ENCODE measurements at places on chromosomes 6 and 20. TPM values are rescaled to one million over a fixed set of nuclear protein-coding genes. Genes with fewer than 3 reads are reported as not detected.

DNA sequence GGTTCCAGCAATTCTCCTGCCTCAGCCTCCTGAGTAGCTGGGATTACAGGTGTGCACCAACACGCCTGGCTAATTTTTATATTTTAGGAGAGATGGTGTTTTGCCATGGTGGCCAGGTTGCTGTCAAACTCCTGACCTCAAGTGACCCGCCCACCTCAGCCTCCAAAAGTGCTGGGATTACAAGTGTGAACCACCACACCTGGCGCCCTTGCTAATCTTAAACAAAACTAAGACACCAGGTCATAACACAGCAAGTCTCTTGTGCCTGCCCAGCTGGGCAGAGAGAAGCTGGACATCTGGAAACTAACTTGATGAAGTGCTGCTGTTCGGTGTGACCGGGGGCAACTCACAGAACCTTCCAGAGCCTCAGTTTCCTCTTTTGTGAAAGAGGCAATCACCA, 68.0 kb downstream of the PPP1R3G start:
- H3K4me1 ChIP-seq: no peaks in the 10 kb centered on the region
- H3K27ac ChIP-seq: no peak overlapping the region
- no peak overlapping the region for H3K4me3 ChIP-seq
- DNase-seq: no peak

Gene DNAH8
- total RNA-seq: not detected

DNA sequence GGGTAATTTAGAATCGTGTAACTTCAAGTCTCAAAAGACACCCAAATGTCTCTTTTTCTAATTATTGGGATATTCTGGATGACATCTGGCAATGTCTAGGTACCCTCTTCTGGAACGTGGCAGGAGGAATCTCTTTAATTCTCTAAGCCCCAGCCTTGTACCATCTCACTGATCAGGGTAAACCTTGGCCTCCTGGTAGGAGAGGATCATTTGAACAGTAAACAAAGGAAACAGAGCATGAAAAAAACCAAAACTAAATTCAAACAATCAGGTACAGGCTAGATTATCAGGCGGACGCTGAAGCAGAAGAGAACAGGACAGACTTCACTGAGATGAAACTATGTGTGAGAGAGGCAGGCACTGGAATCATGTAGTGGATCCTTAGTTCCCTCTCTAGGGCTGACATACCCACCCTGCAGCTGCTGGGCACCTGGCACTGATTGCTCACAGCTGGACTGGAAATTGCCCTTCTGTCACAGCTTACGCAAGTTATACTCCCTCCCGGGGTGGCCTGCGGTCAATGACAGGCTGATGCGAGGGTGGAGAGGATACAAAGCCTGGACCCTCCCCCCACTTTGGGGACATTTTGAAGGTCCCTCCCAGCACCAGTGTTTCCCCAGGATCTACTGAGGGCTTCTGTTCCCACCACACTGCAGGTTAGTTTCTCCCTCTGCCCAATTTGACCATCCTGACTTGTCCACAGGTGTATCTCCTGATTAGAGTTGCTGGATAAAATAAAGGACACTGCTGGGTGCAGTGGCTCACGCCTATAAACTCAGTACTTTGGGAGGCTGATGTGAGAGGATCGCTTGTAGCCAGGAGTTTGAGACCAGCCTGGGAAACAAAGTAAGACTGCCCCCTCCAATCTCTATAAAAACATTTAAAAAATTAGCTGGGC, 20.6 kb upstream of the ZBTB24 start:
- no peaks in the 10 kb centered on the region for H3K36me3 ChIP-seq
- no peaks in the 10 kb centered on the region for H3K4me1 ChIP-seq
- no peaks in the 10 kb centered on the region for H3K27me3 ChIP-seq
- no peak overlapping the region for H3K27ac ChIP-seq

DNA sequence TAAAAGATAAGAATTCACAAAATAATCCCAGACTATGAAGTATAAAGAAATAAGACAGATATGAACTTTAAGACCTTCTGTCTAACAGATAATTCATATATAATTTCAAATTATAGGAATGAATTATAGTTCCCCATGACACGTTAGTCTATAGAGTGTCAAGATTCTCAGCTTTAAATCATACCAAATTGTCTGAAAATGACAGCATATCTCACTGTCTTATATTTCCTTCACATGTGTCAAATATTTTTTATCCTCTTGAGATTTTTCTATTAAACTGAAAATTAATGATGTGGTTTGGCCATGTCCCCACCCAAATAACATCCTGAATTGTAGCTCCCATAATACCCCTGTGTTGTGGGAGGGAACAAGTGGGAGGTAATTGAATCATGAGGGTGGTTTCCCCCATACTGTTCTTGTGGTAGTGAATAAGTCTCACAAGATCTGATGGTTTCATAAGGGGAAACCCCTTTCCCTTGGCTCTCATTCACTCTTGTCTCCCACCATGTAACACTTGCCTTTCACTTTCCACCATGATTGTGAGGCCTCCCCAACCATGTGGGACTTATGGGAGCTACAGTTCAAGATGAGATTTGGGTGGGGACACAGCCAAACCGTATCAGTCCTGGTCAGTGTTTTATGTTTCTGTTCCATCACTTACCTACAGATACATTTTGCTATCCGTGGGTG, 825.3 kb upstream of the GJE1 start:
- no peaks in the 10 kb centered on the region for H3K27me3 ChIP-seq
- H3K36me3 ChIP-seq: no peaks in the 10 kb centered on the region
- no peaks in the 10 kb centered on the region for H3K4me1 ChIP-seq
- no peak for DNase-seq
- no peak overlapping the region for H3K27ac ChIP-seq
- no peak overlapping the region for H3K4me3 ChIP-seq

Gene MMP24
- total RNA-seq: 5.9 TPM

Gene ZNF337
- 11.3 TPM for total RNA-seq

DNA sequence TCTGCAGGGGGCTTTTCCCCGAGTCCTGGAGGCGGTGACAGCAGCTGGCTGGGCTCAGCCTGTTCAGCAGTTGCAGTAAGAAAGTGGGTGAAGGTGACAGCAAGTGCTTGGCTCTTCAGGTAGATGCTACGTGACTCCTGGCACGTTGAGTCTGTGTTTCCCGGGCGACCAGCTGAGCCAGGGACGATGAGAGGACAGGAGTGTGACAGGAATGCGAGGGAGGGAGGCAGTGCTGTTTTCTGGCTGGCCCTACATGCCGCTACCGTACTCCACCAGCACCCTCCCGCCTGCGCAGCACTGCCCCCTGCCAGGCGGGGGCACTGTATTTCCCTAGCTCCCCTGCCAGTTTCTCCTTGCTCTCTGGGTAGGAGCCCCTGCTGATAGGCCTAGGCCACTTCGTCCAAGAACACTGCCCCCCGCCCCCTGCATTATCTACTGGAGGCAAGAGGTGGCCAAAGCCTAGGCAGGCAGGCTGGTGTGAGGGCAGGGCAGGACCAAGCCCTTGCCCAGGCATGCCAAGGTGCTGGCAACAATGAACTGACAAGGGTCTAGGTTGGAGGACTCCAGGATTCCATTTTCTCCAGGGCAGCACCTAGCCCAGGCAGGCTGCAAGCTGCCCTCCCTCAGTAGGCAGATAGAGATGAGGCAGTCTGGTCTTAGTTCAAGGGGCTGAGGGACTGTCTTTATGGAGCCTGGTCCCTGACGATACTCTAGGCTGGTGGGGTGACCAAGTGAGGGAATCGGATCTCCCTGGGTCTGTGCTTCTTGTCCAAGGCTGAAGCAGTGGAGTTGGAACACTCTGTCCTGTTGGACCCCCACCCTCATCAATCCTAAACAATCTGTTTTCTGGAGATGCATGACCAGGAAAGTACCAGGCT, 19.2 kb downstream of the MRPS18A start:
- no peak overlapping the region for H3K27ac ChIP-seq
- H3K4me1 ChIP-seq: peaks cover 18% of the 10 kb centered on the region
- H3K36me3 ChIP-seq: peaks cover 22% of the 10 kb centered on the region
- H3K4me3 ChIP-seq: no peak overlapping the region
- H3K27me3 ChIP-seq: no peaks in the 10 kb centered on the region

Gene NDUFAF5
- total RNA-seq: 19.2 TPM

Gene HMGCLL1
- total RNA-seq: 0.20 TPM

DNA sequence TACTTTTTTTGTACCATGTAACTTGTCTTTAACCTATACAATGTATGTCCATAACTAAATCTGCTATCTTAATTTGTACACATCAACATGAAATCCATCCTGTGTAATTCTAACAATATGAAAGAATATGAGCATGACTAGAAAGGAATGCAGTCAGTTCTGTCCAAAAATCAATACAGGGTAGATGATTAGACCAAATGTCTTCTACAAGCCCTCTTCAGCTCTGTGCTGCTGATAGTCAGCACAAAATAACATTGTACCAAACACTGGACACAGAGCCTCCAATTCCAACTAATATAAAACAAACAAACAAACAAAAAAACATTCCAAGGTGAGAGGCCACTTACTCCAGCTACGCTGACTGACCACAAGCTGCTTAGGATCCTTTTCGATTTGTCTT, 301.4 kb upstream of the IRAK1BP1 start:
- no peaks in the 10 kb centered on the region for H3K36me3 ChIP-seq
- no peak overlapping the region for H3K4me3 ChIP-seq
- DNase-seq: no peak
- H3K27ac ChIP-seq: no peak overlapping the region

GRCh38 chr20:25053255-25054031, 4.5 kb downstream of the ACSS1 start:
- no peak overlapping the region for H3K4me3 ChIP-seq
- peaks cover 97% of the 10 kb centered on the region for H3K27me3 ChIP-seq
- H3K4me1 ChIP-seq: no peaks in the 10 kb centered on the region
- no peaks in the 10 kb centered on the region for H3K36me3 ChIP-seq
- peak; percentile 12 for DNase-seq
- H3K27ac ChIP-seq: no peak overlapping the region

Gene LY6G6F
- not detected for total RNA-seq

Gene BPIFB4
- total RNA-seq: not detected

DNA sequence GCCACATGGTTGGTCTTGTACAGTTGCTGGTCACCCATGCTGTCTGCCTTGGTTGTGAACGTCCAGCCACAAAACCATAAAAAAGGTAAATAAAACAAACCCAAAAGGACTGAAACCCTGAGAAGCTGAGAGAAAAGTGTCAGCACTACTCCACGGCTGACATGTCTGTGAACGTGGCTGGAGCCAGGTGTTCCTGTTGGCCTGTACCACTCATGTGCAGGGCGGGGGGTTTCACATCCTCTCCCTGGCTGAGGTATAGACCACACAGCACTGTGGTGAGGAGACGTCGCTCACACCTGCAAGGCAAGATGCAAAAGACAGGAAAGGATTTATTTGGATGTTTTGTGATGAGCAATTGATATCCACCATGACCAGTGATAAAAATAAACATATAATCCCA, 51.9 kb upstream of the MRPS10 start:
- no peaks in the 10 kb centered on the region for H3K27me3 ChIP-seq
- H3K4me3 ChIP-seq: no peak overlapping the region
- no peaks in the 10 kb centered on the region for H3K36me3 ChIP-seq
- no peak overlapping the region for H3K27ac ChIP-seq
- H3K4me1 ChIP-seq: peaks cover 3% of the 10 kb centered on the region
- DNase-seq: no peak

Gene MYL9
- total RNA-seq: 274 TPM

Gene SSTR4
- not detected for total RNA-seq

Gene CGAS
- total RNA-seq: 2.8 TPM

DNA sequence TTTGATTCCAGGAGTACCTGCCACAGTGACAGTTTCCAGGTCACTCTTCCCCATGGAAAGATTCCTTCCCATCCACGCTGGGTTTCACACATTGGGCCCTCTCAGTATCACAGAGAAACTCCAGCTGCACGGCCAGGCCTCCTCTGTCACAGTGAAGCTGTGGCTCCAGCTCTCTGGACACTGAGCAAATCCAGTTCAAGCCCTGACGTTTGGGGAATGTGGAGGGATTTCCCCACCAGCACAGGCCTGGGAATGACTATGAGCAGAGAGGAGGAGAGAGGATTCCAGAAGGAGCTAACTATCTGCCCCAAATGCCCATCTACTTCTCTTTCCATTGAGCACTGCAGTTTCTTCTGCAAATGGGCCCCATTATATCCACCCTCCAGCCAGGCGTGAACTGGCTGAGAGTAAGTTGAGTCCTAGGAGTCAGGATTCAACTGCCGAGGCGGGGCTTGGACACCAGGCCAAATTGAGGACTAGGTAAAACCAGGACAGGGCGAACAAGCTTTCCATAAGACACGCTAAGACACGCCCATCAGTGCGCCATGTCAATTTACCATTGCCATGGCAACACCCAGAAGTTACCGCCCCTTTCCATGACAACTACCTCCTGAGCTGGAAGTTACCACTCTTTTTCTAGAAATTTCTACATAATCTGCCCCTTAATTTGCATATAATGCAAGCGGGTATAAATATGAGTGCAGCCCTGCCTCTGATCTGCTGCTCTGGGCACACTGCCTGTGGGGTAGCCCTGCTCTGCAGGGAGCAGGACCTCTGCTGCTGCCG, 9.2 kb upstream of the BNIP5 start:
- no peak overlapping the region for H3K27ac ChIP-seq
- H3K27me3 ChIP-seq: no peaks in the 10 kb centered on the region
- no peaks in the 10 kb centered on the region for H3K36me3 ChIP-seq
- no peaks in the 10 kb centered on the region for H3K4me1 ChIP-seq
- no peak overlapping the region for H3K4me3 ChIP-seq

Gene MGME1
- 31.7 TPM for total RNA-seq

- no peak overlapping the region for H3K4me3 ChIP-seq
- no peaks in the 10 kb centered on the region for H3K4me1 ChIP-seq
- H3K27ac ChIP-seq: no peak overlapping the region
- no peak for DNase-seq
- no peaks in the 10 kb centered on the region for H3K36me3 ChIP-seq
These were observed 13.2 kb upstream of the IRF4 start for GRCh38 chr6:378090-378957.

DNA sequence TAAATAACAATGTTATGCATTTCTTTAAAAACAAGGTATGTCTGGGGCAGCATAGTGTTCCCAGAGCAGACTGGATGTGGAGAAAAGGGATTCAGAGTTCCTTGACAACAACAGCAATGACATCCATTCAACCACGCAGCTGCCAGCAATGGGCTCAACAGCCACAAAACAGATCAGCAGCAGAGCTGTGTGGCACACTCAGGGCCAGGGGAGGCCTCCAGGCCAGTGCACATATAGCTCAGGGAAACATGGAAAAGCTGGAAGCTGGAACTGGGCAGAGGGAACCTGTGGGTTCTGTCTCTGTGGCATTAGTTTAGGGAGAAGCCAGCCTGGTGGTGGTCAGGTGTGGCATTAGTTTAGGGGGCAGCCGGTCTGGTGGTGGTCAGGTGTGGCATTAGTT, 148.3 kb downstream of the SMOC2 start:
- no peaks in the 10 kb centered on the region for H3K27me3 ChIP-seq
- no peak for DNase-seq
- H3K4me3 ChIP-seq: no peak overlapping the region
- no peak overlapping the region for H3K27ac ChIP-seq

All from endodermal cell (in vitro differentiated cells).